Hair follicle dermal papilla cell (primary cell): ENCODE measurements at places on chromosomes 5 and 9. TPM values are rescaled to one million over a fixed set of nuclear protein-coding genes. Genes with fewer than 3 reads are reported as not detected.

The FOXD4L5 gene
- 0.16 TPM in 1 of 2 replicates, not detected in the other for total RNA-seq

The PGM5 gene
- total RNA-seq, result 0.85 and 4.9 TPM in 2 replicates

The ANKRD31 gene
- 0.24 and 0.32 TPM in 2 replicates for total RNA-seq

The DMRTA1 gene
- total RNA-seq, result 0.32 and 0.49 TPM in 2 replicates

The ZMAT2 gene
- total RNA-seq, result 24.3 and 24.4 TPM in 2 replicates

The YIPF5 gene
- 134 and 146 TPM in 2 replicates for total RNA-seq

The HTR4 gene
- not detected in 2 replicates for total RNA-seq
